Stimulated activated CD8-positive, alpha-beta memory T cell treated with anti-CD3 and anti-CD28 coated beads, Interleukin-7, amount 100 ng/mL, for 1 hour (primary cell): ENCODE measurements at places on chromosomes 3 and 15.

DNA sequence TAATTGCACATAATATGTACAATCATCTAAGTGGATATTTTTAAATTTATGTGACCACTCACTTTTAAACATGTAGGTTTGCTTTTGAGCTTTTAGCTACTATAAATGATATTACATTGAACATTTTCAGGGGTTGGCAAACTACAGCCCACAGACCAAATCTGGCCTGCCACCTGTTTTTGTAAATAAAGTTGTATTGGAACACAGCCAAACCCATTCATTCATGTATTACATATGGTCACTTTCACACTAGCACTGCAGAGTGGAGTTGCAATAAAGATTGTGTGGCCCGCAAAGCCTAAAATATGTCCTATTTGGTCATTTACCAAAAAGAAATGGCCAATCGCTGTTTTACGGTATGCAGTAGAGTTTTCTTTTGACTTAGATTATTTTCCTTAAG lies 21.2 kb downstream of the CMTM7 start:
- no peak for DNase-seq

DNA sequence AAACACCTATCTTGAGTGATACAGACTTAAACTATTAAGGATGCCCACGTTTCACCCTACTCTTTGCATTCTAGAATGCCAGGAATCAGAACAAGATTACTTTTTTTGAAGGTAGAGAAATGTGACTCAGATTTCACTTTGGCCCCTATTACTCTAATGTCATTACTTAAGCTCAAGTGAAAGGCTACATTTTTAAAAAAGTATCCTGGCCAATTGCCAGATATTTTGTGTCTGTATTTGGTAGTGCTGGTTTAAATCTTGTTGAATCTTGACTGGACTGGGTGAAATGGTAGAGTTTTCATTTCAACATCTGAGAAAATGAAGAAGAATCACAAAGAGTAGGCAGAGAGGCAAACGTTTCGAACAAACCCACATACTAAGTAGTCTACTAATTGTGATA lies 218.2 kb upstream of the UBE2E1 start:
- DNase-seq, result no peak

DNA sequence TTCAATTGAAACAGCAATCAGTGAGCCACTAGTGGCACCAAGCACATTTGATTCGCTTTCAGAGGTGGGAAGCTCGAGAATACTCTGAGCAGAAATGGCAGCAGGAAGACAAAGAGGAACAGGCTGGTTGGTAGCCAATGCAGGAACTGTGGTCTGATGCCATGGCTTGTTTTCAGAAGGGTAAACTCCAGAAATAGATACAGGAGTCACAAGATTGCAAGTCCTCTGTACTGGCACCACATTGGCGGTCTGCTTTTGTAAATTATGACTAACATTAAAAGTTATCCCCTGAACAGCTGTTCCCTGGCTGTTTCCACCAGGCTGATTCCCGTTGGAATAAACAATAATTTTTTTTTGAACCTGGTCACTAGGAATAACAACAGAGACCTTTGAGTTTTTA lies 35.5 kb downstream of the USF3 start:
- DNase-seq, result no peak

- no peak for DNase-seq
These were observed 64.9 kb downstream of the SLC7A14 start for GRCh38 chr3:170520996-170521395.

GRCh38 chr3:49939858-49940666 lies at the start of gene RBM6:
Gene RBM6, plus strand, starts transcription at chr3:49940150. Its CDS starts 22,492 bp downstream, at chr3:49962642.
- peak; percentile 79 for DNase-seq

DNA sequence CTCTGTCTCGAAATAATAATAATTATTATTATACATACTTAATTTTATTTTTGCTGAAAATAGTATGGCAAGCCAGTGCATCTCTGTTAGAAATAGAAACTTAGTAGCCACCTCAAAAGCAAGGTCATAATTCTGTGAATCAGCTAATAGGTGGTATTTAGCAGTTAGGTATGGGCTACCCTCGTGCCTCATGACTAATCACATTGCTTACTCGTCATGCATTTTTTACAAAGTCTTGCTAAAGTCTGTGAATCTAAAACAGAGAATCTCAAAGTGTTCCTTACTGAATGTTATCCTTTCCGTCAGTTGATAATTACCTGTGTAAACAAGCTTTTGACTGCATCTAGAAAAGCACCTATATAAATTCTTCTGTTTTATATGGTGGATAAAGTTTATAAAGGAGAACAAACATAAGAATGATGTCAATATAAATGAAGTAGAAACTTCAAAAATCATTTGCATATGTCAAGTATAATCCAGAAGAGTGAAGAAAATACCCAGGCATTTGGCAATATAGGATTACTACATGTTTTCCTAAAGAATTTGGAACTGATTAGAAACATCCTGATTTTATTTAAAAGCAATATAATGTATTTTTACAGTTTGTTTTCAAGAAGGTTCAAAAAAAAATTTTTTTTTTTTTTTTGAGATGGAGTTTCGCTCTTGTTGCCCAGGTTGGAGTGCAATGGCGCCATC lies 6.2 kb downstream of the PPARG start:
- no peak for DNase-seq

DNA sequence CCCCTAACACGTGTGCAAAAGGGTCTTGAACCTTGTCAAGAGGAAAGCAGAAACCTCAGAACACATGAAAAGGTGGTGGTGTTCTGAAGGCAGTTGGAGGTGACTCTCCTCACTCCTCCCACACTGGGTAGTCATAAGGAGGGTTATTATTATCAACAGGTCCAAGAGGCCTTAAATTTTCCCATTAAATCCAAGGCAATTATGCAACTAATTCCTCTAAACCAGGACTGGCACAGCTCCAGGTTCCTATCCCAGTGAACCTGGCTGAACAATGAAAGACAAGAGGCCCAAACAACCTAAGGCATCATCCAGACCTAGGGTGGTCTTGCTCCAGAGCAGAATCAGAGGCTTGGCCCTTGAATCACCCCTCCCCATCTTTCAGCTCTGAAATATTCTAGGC lies 15.0 kb downstream of the MYLK start:
- DNase-seq, result no peak
